ENCODE measurements at places on chromosomes 5 and 9. TPM values are rescaled to one million over a fixed set of nuclear protein-coding genes. Genes with fewer than 3 reads are reported as not detected.

Gene MAMDC2
- total RNA-seq: 2.3 TPM

Gene FOXE1
- total RNA-seq: not detected

Gene ANKRD55
- total RNA-seq: not detected

Gene CDKN2A
- 1.3 TPM for total RNA-seq

Gene GPRIN1
- 3.1 TPM for total RNA-seq
